Kasumi-1 (cell line): ENCODE measurements at places on chromosomes 5 and 9.

GRCh38 chr5:83011985-83012384 lies 65.2 kb downstream of the TMEM167A start:
- no peak for DNase-seq

DNA sequence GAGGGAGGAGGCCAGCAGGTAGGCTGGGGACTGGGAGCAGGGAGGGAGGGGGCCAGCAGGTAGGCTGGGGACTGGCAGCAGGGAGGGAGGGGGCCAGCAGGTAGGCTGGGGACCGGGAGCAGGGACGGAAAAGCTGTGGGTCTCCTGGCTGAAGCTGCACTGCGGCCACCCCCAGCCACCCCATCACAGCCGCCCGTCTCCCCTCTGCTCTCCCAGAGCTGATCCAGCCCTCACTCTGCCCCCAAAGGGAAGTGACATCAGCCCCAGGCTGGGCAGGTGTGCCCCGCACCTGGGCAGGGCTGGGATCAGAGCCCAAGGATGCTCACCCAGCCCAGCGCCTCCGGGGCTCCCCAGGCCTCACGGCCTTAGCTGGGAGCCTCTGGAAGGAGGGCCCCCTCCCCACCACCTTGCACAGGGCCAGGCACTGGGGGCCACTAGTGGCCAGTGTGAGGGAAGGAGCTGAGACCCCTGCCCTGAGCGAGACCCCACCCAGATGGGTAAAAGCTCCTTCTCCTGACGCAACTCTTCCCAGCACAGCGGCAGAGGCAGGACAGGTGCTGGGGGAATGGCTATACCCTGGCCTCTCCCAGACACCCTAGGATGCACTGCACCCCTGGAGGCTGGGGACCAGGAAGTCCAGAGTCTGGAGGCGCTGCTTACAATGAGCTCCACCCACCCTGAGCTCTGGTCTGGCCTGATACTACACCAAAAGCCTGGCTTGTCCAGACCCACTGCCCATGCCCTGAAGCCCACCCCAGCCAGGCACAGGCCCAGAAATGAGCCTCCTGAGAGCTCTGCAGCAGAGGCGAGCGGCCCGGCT lies 11.6 kb downstream of the AGPAT2 start:
- no peak for DNase-seq

- no peak for DNase-seq
These were observed 2011.0 kb upstream of the NUDT12 start for GRCh38 chr5:105573575-105573974.

GRCh38 chr5:78533356-78533755 lies 115.2 kb downstream of the LHFPL2 start:
- peak; percentile 68 for DNase-seq
